NCI-H2107 (cell line): ENCODE measurements at places on chromosomes 16 and 17.

- DNase-seq: no peak
Measured at GRCh38 chr16:14505846-14506245, 124.2 kb downstream of the PARN start.

GRCh38 chr17:68908045-68908444 lies 47.1 kb downstream of the ABCA8 start:
- DNase-seq: no peak

- DNase-seq: no peak
Measured at GRCh38 chr16:83212301-83212841, 585.6 kb downstream of the CDH13 start.

DNA sequence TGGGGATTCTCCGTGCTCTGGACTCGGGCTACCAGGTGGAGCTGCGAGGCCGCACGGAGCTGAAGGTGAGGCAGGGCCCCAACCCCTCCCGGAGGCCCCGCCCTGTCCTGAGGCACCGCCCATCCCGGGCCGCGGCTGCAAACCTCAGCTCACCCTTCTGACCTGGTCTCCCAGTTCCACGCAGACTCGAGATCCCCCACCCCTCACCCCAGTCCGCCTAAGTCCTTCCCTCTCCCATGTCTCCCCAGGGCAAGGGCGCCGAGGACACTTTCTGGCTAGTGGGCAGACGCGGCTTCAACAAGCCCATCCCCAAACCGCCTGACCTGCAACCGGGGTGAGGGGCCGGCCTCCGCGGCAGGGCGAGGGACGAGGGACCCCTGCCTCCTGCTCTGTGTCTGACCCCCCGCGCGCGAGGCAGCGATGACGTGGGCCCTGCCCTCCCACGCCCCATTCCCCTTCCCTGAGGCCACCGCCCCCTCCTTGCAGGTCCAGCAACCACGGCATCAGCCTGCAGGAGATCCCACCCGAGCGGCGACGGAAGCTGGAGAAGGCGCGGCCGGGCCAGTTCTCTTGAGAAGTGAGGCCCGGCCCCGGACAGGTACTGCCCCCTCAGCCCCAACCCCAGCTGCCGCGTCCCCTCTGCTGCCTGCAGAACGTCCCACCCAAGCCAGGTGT lies 13.7 kb downstream of the GUCY2D start:
- DNase-seq: no peak

DNA sequence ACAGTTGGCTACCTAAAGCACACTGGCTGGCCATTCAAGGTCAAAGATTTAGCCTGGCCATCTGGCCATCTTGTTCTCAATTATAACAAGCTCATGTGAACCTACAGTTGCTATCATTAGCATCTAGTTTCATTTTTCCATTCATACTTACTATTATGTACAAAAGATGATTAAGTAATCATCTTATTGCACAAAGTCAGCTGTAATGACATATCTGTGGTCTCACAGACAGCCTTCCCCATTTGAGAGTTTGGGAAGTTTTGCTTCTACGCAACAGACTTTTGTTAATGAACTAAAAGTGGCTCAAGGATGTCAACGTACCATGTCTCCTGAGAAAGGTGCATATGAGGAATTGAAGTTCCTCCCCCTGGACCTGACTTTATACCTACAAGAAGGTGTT lies 51.3 kb downstream of the HS3ST3B1 start:
- no peak for DNase-seq

- DNase-seq: no peak
Measured at GRCh38 chr16:10390330-10390729, 4.5 kb downstream of the ATF7IP2 start.

DNA sequence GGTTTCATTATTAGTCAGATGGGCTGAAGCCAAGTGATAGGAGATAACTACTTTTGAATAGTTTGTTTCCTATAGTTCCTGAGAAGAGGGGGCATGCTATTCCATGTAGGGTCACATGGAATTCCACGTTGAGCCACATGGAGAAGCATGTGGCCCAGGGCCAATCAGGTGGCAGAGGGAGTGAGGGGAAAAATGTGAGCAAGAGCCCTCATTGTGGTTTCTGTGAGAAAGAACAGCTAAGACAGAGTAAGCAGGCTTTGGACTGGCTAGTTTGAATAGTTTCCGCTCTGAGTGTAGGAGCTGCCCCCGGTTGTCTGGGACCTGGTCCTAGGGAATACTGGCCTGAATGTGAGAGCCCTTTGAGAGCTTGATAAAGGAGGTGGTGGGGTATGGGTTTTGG lies 69.9 kb upstream of the CNTNAP4 start:
- no peak for DNase-seq

- no peak for DNase-seq
Measured at GRCh38 chr16:56909527-56909979, 22.4 kb upstream of the HERPUD1 start.

GRCh38 chr17:54771409-54771915 lies 129.2 kb upstream of the TOM1L1 start:
- no peak for DNase-seq

GRCh38 chr16:66961914-66962313 lies 848 bp downstream of the CES3 start:
- DNase-seq: peak; percentile 59

- DNase-seq: no peak
Measured at GRCh38 chr17:77521076-77521475, 380.3 kb downstream of the SEC14L1 start.

DNA sequence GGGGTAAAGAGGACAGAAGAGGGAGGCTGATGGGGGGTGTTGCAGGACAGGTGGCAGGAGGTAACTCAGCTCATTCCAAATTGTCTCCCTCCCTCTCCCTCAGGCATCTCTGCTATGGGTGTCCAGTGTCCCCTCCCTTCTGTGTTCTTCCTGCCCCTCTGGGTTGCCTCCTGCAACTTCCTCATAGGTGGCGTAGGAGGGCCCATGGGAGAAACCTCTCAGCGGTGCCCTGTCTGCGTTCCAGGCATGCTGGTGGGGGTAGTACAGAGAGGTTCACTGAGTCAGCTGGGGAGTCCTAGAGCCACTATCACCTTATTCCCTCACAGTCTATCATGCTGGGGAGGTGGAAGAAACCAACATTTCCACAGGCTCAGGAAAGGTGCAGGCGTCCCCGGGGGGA lies 14.7 kb upstream of the ODF4 start:
- DNase-seq: no peak

GRCh38 chr17:17303847-17304490 lies 796 bp downstream of the NT5M start:
- no peak for DNase-seq

DNA sequence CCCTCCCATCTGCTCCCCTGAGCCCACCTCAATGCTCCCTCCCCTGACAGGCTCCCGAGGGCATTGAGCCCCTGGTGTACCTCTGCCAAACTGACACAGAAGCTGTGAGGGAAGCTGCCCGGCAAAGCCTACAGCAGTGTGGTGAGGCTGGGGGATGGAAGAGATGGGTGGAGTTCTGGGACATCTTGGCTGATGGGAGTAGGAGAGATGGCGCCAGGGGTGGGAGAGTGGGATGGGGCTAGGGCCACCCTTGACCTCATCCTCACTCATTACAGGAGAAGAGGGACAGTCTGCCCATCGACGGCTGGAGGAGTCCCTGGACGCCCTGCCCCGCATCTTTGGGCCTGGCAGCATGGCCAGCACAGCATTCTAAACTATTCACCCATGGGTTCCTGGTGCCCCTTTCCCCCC lies 16.2 kb upstream of the CTCF start:
- no peak for DNase-seq

DNA sequence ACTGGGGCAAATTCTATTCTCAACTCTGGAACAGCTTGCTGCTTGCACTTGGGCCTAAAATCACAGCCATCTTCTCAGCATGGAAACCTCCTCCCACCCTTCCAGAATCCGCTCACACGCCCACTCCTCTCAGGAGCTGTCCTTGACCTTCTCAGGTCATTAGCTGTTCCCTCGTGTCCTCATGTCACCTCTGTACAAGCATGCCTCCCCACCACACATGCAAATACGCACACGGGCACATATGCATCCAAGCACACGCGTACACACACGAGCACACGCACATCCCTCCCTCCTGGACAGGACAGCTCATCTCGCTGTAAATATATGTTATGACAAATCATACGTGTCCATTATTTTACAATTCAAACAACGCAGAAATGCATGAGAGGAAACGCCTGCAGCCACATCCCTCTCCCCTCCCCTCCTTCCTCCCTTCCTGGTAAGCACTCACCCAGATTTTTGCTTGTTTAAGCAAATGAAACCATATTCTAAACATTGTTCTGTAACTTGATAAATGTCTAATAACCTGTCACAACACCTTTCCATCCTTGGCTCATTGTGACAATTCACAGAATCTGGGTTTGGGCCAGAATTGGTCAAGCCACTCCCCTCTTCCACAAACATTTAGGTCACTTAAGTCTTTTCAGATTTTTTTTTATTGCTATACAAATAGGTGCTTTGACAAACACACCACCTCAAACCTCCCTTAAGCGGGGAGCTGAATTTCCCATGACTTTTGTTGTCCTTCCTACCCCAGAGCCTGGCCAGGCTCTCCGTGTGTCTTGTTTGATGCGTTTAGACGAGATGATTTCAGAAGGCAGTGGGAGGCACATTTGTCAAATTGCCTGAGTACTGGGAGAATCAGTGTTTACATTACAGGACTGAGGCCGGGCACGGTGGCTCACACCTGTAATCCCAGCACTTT lies 41.7 kb downstream of the DNAH17 start:
- DNase-seq: peak; percentile 47

DNA sequence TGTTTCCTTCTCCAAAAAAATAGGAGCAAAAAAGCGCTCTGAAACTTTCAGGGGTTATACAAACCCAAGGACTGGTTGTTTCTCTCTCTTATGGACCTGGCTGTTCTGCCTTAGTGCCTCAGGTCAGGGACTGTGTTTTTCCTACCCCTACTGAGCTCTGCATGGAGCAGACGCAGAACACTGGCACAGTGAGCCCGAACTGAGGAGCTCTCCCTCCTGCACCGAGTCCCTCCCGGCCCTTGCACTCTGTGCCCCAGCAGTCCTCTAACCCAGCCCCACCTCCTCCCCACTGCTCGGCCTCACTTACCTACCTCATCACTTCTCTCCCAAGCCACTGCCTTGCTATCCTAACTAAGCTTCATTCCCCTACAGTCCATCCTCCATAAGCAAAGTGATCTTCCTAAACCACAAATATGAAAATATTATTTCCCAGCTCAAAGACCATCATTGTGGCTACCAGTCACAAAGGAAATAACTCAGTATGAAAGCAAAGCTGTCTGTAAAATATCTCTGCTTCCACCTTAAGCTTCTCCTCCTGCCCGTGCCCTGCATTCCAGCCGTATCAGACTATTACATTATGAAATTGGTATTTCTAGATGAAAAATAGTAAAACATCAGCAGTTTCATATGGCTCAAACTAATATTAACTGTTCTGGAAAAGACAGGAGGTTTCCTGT lies 13.6 kb downstream of the MEIOB start:
- DNase-seq: no peak

GRCh38 chr16:85015481-85016187 lies 4.3 kb upstream of the ZDHHC7 start:
- DNase-seq: no peak

- no peak for DNase-seq
Measured at GRCh38 chr16:27894386-27894785, 169.1 kb downstream of the GSG1L start.

DNA sequence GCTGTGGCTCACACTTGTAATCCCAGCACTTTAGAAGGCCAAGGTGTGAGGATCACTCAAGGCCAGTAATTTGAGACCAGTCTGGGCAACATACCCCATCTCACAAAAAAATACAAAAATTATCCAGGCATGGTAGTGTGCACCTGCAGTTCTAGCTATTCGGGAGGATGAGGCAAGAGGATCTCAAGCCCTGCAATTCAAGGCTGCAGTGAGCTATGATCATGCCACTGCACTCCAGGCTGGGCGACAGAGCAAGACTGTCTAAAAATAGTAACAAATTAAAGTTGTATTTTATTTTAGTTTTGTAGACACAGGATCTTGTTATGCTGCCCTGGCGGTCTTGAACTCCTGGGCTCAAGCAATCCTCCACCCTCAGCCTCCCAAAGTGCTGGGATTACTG lies 18.2 kb downstream of the USP31 start:
- DNase-seq: no peak

GRCh38 chr17:42407289-42407836 lies 15.7 kb downstream of the CAVIN1 start:
- DNase-seq: no peak

GRCh38 chr16:61148930-61149329 lies 887.3 kb downstream of the CDH8 start:
- no peak for DNase-seq

GRCh38 chr16:56387396-56387795 lies 37.9 kb downstream of the AMFR start:
- DNase-seq: no peak
